ENCODE measurements at places on chromosomes 7 and 10. TPM values are rescaled to one million over a fixed set of nuclear protein-coding genes. Genes with fewer than 3 reads are reported as not detected.

PRLHR gene
- total RNA-seq: not detected

CNNM1 gene
- total RNA-seq: 16.6 TPM

AGAP6 gene
- total RNA-seq: 14.4 TPM

DNA sequence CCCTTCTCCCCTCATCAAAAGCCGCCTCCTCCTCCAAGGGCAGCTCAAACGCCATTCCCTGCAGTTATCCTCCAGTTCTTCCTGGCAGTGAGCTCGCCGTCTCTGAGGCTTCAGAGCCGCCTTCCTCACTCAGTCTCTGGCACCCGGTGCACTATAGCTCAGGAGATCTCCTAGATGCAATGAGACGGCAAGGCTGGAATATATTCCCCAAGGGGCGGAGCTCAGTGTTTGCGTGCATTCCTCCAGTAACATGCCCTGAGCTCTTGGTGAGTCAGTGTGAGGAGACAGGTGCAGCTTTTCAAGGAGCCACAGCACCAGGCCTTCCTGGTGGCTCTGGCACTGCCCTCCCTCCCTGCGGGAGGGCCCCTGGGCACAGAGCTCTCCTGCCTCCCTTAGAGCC, 512.6 kb upstream of the FOXK1 start:
- DNase-seq: no peak

DNA sequence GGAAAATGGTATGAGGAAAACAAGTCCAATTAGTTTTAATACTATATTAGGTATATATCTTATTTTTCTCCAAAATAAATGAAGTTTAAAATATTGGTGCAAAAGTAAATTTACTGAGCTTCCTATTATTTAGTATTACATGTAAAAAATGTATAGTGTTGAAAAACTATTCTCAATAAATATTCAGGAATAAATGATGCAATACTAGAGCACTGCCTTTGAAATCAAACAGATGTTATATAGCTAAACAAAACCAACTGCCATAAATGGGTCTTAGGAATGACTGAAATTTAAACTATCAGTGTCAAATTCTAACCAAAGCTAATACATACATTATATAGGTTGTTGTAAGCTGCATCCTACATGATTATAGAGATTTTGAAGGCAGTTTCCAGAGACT, 1434.0 kb upstream of the LRRTM3 start:
- DNase-seq: no peak

- DNase-seq: no peak
Measured at GRCh38 chr7:108211382-108212201, 81.4 kb upstream of the LAMB4 start.

All from Panc1 (cell line).